WTC11 (cell line): ENCODE measurements at places on chromosomes 3 and 15. TPM values are rescaled to one million over a fixed set of nuclear protein-coding genes. Genes with fewer than 3 reads are reported as not detected.
A peak's percentile ranks its signal among the peaks of the same experiment; 100 is the strongest.

C2CD4B gene
- 0.82 to 1.3 TPM (median 0.96 TPM) in 3 replicates for total RNA-seq

ANKRD63 gene
- total RNA-seq = 1.2 to 1.7 TPM (median 1.4 TPM) in 3 replicates

LMAN1L gene
- not detected in 3 replicates for total RNA-seq

GRCh38 chr3:154496978-154497377, 67.0 kb upstream of the GPR149 start:
- DNase-seq = no peak

- DNase-seq = no peak
Observed at GRCh38 chr3:10330319-10330718, 9.4 kb upstream of the SEC13 start.

DNA sequence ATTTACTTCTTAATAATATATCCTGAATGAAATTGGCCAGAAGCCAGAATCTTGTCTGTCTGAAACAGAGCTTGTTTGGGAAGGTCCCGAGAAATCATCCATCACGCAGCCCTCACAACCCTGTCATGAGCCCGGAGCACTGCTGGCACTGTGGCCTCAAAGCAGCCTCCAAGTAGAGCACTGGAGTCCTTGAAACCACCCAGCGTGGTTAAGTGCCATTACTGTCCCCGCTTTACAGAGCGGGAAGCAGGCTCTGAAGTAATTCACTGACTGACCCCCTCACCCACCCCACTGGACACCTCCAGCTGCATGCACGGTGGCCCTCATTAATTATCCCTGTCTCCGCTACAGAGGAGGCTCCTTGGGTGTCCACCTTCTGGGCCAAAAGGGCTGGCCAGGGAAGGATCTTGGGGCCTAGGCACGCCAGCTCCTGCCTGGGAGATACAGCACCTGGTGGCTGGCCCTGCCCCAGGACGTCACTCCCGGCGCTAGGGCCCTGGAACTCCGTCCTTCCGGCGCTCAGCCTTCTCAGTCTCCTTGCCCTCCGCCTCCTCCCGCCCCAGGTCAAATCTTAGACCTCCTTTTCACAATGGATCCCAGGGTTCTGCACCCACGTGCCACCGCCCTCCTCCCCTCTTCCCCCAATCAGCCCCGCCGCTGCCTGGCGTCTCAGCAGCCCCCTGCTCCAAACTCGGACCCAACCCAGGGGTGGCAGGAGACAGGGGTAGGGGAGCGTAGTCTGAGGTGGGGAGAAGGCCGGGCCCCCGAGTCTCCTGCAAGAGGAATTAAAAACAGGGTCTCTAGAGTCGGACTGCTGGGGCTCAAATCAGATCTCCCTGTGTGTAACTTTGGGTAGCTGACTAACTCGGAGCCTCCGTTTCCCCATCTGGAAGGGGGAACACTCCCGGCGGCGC, 1.1 kb downstream of the TKT start:
- DNase-seq = peak; percentile 69

DNA sequence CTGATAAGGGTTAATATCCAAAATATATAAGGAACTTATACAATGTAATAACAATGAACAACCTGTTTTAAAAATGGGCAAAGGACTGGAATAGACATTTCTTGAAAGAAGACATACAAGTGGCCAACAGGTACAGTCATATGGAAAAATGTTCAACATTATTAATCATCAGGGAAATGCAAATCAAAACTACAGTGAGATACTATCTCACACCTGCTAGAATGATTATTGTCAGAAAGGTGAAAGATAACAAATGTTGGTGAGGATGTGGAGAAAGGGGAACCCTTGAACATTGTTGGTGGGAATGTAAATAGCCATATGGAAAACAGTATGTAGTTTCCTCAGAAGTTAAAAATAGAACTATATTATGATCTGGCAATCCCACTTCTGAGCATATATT, 20.4 kb downstream of the GOLM2 start:
- no peak for DNase-seq

DNA sequence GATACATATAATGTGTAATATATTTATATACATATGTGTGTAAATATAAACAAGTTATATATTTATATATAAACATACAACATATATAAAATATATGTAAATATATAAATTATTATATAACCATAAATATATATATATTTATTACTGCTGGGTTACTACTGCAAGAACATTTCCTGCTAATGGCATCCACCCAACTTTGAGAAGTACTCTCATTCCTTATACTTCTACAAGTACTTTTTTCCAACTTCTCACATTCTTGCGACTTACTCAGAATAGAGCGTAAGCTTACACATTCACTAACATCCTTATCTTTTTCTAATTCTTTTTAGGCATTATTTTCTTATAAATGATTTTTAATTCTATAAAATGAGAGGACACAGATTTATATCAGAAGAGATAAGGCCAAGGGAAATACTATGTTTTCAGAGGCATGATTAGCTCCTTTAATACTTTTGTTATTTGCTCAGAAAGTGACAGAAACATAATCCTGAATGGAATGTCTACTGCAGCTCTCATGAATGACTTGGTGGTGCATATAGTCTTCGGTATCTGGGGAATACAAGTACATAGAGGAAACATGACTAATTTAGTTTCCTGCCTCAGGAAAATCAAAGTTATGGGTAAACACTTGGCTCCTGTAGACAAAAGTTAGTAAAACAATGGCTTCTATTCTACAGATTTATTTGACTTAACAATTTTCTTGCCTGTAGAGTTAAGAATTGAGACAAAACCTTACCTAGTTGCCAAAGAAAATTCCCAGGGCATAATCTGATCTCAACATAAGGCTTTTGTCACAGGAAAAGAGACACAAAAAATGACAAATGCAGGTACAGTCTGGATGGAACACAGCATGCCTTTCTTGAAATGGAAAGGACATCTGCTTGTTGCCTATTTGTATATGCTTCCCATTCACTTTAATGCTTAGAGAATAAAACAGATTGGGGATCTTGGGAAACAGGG, 453.9 kb downstream of the SQOR start:
- no peak for DNase-seq

DNA sequence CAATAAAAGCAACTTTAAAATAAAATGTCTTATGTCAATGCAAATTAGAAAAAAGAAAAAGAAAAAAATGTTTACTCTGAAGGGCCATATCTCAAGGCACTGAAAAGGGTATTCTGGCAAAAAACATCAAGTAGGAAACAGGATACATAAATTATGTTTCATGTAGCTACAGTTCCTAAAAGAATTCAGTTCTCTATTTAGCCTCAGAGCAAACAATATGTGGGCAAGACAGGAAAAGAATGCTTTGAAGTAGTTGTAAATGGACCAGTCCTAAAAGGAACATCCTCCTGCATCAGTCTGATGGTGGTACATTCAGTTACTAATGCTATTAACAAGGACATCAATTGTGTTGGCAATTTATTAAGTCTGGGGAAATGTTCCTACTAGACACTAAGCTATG, 8.1 kb downstream of the COMMD2 start:
- no peak for DNase-seq
